Activated effector memory CD4-positive, alpha-beta T cell treated with anti-CD3 and anti-CD28 coated beads, Interleukin-2, amount 50 U/mL, for 16 hours (primary cell): ENCODE measurements at places on chromosomes 1 and 21.
A peak's percentile ranks its signal among the peaks of the same experiment; 100 is the strongest.

DNA sequence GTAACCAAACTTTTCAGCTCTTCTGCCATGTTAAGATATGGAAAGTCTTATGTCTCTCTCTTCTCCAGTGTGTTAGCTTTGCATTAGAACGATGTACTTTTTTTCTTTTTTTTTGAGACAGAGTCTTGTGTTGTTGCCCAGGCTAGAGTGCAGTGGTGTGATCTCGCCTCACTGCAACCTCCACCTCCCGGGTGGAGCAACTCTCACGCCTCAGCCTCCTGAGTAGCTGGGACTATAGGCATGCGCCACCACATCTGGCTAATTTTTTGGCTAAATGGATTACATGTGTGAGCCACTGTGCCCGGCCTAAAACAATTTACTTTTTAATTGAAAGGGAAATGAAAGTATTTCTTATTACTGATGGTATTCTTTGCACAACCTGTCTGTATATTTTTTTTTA is 35.8 kb downstream of the SPEN start:
- no peak for DNase-seq

GRCh38 chr1:110914676-110915075 is 41.7 kb downstream of the CD53 start:
- DNase-seq, result no peak

- no peak for DNase-seq
These were observed 102.7 kb downstream of the LYST start for GRCh38 chr1:235763962-235764361.

DNA sequence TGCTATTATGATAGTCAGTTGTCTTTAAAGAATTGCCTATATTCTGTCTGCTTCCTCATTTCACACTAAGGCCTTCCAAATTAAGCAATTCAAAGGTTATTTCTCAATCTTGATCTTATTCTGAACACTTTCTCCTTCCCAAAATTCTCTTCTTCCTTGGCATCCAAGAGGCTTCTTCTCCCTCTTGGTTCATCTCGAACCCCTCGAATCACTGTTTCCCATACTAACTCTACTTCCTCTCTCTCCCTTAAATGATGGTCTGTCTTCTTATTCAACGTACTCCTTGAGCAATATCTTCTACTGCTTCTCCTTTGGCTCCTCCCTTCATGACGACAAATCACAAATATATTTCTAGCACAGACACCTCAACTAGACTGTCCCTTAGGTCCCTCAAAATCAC is 4.5 kb downstream of the COPA start:
- no peak for DNase-seq

DNA sequence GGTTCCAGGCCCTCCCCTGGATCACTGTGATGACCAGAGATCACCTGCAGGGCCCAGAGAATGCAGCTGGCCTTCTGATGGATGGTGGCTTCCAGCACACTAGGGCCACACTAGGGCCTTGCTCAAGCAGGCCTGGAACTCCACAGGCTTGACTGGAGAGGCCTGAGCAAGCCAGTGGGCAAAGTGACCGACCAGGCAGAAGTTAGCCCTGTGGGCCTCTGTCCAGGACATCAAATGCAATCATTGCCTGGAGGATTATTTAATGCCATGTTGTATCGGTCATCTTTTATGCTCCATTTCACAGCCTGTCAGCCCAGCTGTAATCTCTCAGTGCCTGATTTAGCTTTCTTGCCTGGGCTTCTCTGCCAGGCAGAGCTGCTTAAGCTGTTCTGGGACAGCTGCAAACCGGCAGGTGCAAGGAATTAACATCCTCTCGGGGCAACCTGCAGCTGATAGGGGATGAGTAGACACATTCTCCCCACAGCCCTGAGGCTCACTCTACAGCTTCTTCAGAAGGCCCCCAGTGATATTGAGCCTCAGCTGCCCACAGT is 17.7 kb downstream of the NENF start:
- no peak for DNase-seq

DNA sequence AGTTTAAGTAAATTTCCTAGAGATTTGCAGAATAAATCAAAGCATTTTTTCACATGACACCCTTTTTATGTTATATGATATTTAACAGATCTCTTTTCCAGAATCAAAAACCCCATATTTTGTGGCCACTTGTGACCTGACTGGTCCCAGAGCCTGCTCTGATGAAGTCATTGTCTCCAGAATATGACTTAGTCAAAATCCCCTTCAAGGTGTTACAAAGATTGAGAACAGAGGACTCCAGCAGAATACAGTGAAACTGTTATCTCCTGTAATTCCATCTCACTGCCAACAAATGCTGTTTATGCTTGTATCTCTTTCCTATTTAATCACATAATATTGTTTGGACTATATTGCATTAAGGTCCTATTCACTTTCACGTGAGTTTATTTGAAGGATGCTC is 25.6 kb downstream of the RGS1 start:
- no peak for DNase-seq

DNA sequence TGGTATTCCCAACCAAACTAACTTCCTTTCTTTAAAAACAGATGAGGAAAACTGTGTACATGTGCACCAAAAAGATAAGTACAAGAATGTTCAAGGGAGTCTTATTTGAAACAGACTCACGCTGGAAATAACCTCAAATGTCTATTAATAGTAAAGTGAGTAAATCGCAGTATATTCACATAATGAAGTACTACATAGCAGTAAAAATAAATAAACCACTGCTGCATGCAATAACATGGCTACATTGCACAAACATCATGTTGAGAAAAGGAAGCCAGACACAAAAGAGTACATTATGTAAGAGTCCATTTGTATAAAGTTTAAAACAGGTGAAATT is 5.2 kb upstream of the DENND2D start:
- no peak for DNase-seq

DNA sequence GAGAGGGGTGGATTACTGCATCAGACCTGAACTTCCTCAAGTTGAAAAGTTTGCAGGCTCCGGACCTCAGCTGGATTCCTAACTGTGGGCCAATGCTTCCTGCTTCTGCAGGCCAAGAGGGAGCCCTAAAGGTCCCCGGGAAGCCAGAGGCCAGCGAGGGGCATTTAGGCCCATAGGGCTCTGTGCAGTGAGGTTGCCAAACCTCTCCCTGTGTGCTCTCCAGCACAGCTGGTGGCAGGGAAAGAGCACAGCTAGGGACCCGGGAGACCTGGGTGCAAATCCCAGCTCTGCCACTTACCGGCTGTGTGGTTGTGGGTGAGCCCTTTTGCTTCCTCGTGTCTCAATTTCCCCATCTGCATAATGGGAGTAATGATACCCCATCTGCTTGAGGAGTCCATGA is 100.5 kb downstream of the PAX7 start:
- DNase-seq, result no peak

GRCh38 chr1:210582205-210582970 is 253.7 kb downstream of the HHAT start:
- DNase-seq, result no peak

DNA sequence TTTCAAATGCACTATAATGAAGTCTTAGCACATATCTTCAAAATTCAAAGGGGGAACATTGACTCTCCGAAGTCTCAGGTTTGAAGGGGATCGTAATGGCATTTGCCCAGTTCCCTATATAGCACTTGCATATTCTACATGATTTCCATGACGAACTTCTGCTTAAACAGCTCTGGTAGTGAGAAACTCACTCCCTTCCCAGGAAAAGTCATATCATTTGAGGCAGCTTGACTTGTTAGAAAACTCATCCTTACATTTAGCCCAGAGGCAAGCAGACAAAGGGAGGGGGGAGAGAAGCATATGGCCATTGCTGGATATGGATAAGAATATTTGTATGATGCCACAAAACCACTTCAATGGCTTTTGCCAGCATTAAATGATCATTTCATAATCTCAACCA is 27.0 kb upstream of the TTLL7 start:
- no peak for DNase-seq

DNA sequence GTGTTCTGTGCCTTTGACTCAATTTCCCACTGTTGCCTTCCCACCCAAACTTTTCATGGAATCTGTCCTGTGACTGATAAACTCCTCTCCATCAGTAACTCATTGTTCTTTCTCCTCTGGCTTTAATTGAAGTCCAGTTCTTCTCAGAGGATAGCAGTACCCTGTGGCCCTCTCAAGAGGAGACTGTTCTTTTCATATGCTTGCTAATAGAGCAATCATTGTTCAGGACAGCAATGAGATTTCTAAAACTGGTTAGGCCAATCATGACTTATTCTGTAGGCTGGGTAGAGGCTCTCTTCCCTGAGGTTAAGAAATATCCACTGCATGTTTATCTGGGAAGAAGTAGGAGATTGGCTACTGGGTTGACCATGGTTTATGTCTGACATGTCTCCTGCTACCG is 98.8 kb downstream of the CHD1L start:
- no peak for DNase-seq

DNA sequence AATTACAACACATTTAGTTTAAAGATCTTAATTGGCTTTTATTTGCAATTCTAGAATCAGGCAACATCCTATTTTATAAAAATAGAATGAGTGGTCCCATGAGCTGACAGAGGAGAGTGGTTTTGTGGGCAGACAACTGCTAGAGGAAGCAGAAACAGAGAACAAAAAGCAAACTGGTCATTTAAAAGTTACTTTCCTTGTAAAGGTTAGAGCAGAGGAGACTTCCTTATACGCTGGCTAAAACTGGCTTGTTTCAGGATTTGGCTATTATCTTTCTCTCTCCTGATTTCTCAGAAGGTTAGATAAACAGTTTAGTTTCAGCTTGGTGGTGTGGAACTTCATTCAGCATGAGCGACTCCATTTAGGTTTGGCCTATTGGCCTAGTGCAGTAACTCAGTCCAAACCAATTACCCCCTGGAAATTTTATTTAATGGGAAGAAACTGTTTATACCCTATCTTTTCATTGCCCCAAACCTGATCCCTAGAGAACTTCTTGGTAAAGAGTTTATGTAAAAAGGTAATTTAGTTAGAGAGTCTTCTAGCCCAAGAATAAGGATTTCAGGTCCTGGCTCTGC is 32.2 kb upstream of the IL20 start:
- no peak for DNase-seq

DNA sequence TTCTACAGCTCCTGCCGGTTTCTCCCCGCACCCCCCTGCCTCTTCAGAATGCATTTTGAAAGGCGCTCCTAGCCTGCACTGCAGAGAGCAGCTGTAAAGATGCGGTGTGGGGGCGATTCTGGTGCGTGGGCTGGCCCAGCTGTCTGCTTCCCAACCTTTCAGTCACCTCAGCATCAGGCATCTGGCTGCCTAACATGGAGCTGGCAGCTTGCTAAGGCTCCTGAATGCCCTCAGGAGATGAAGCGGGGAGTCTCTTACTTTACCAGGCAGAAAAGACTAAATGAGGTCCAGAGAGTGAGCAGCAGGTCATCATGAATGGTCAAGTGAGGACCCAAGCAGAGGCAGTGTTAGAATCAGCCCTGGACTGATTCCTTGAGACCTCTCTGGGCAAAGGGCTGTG is 8.7 kb downstream of the IER5 start:
- no peak for DNase-seq

GRCh38 chr21:46128106-46128932 is 27.1 kb downstream of the FTCD start:
- DNase-seq, result no peak

DNA sequence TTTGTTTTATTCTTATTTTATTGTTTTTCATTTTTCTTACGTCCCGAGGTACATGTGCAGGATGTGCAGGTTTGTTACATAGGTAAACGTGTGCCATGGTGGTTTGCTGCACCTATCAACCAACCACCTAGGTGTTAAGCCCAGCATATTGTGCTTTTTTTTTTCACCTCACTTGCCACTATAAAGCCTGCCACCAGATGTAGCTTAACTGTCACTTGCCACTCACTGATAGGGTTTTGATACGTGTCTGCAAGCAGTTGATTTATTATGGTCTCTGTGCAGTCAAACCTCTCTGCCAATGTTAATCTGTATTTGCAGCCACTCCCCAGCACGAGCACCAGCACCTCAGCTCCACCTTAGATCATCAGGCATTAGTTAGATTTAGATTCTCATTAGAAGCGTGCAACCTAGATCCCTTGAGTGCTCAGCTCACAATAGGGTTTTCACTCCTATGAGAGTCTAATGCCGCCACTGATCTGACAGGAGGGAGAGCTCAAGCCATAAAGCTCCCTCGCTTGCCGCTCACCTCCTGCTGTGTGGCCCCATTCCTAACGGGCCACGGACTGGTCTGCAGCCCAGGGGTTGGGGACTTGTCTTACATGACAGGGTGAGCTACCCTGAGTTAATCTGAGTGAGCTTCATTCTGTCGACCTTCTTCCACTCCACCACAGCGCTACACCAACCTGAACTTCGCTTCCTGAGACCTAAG is 17.9 kb upstream of the ABCG1 start:
- DNase-seq, result no peak

GRCh38 chr1:234726359-234726943 is 116.5 kb upstream of the IRF2BP2 start:
- no peak for DNase-seq

DNA sequence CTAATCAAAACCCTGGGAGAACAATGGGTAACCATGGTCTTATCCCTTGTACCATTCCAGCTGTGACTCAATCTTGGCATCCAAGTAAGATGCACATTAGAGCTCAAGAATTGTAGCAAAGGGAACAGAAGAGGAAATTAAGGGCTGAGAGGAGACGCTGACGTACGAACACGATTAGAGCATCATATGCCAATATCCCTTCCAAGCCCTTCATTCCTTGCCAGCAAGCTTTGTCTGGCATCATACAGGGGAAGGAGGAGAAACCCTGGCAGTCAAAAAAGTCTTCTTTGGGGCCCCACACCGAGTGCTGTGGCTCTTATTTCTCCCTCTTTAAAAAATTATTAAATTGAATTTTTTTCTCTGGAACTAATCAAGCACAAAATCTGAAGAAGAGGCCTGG is 120.9 kb downstream of the ASTN1 start:
- DNase-seq, result no peak

DNA sequence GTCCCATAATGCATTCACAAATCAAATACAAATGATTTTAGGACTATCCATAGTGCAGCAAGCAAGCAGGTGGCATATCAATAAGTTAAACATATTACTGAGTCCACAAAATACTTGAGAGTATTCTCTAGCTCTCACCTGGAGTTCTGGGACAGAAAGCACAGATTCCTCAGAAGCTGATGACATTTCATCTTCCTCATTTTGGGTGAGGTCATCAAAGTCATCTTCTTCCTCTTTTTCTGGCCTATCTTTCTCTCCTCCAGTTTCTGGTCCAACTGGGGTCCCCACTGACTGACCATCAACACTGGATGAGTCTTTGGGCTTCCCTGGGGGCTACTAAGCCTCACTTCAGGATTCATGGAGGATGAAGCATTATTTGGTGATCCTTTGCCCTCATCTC is 38.9 kb downstream of the YY1AP1 start:
- DNase-seq, result no peak

- DNase-seq, result peak; percentile 78
These were observed 38.6 kb upstream of the COX20 start for GRCh38 chr1:244796719-244797406.

- no peak for DNase-seq
These were observed 155.8 kb upstream of the BRINP3 start for GRCh38 chr1:190633488-190633887.

- DNase-seq, result no peak
These were observed 64.8 kb upstream of the WNT4 start for GRCh38 chr1:22207511-22208267.
